ENCODE measurements at places on chromosomes 2 and 18.
A peak's percentile ranks its signal among the peaks of the same experiment; 100 is the strongest.

DNA sequence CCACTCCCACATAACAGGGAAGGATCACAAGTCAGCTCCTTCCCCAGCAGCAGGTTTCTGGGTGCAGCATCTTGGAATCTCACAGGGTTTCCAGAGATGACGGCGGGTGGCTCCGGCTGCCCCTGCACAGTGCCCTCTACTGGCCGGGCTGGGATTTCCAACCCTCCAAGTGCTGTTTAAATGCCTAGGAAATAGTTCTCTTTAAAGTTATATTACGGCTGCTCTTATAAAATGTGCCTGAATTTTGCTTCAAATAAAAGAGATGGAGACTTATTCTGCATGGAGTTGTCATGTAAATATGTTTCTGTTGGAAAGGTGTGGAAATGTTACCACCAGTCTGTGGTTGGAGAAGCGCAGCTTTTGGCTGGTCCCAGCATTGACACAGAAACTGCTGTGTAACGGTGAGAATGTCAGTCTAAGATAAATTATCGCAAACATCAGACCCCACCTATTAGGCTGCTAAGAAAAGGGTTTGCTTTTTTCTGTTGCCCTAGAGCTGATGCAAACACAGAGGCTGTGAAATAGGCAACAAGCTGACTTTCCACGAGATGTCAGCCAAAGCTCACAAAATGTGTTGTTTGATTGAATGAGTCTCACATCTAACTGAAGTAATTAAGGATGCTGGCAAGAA lies 3.3 kb upstream of the HJURP start:
- no peak for DNase-seq

- DNase-seq = no peak
These were observed 51.8 kb downstream of the PMAIP1 start for GRCh38 chr18:59951591-59951990.

- DNase-seq = no peak
These were observed 74.5 kb downstream of the NEDD4L start for GRCh38 chr18:58118536-58118935.

- no peak for DNase-seq
These were observed 253.1 kb downstream of the SH3BP4 start for GRCh38 chr2:235204948-235205347.

- no peak for DNase-seq
These were observed 78.9 kb downstream of the CD8B2 start for GRCh38 chr2:106566050-106566449.

GRCh38 chr2:241072151-241072550 lies 29.9 kb downstream of the MTERF4 start:
- DNase-seq = no peak

DNA sequence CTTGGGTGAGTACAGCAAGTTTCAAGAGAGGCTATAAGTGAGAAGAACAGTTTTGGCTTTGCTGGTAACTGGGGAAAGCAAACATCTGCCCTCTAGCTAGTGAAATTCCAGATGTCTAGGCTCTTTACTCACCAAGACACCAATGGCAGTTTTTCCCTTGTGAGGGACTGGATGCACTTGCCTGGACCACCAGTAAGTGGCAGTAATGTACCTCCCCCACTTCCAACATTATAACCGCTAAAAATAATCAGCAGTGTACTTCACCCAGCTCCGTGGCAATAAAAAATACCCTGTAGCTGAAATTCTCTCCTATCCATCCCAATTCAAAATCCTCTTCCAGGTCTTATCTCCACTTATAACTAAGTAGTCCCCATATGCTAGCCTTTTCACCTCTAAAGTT lies 383.9 kb downstream of the ARHGAP15 start:
- DNase-seq = peak; percentile 4

- no peak for DNase-seq
These were observed 46.8 kb upstream of the PLA2R1 start for GRCh38 chr2:160109243-160109642.

DNA sequence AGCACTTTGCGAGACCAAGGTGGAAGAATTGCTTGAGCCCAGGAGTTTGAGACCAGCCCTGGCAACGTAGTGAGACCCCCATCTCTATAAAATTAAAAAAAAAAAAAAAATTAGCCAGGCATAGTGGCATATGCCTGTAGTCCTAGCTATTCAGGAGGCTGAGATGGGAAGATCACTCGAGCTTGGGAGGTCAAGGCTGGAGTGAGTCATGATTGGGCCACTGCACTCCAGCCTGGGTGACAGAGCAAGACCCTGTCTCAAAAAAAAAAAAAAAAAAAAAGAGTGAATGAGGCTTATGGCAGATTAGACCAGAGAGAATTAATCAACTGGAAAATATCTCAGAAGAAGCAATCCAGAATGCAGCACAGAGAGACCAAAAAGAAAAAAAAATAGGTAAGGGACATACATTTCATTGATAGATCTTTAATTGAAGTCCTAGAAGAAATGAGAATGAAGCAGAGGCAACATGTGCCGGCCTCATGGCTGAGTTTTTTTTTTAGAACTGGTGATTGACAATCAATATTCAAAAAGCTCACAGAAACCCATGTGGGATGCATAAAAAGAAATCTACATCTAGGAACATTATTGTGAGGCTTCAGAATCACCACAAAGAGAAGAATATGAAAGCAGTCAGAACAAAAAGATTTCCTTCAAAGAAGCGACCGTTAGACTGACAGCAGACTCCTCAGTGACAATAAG lies 32.2 kb upstream of the ELAC1 start:
- DNase-seq = no peak

All from NCI-H524 treated with DMSO at 0.1 percent for 48 hours (cell line).